Occipital lobe (tissue), 3 donors: ENCODE measurements at places on chromosomes 12 and 14. TPM values are rescaled to one million over a fixed set of nuclear protein-coding genes. Genes with fewer than 3 reads are reported as not detected.

GRCh38 chr12:64884164-64884542 is 59.7 kb downstream of the TBC1D30 start:
- DNase-seq = no peak

GRCh38 chr14:100727873-100728240 is 1.2 kb downstream of the DLK1 start:
- DNase-seq = no peak

- no peak for DNase-seq
These were observed 775.5 kb upstream of the SEL1L start for GRCh38 chr14:82309199-82309598.

GRCh38 chr12:130568041-130568440 is 148.1 kb downstream of the RIMBP2 start:
- DNase-seq = no peak

- no peak for DNase-seq
These were observed 73.1 kb upstream of the GPR68 start for GRCh38 chr14:91317381-91318308.

- peak; percentile 90 for DNase-seq
These were observed 30.9 kb upstream of the IRF2BPL start for GRCh38 chr14:77059276-77059915.

- no peak for DNase-seq
These were observed 20.9 kb upstream of the GNS start for GRCh38 chr12:64780132-64780530.

- no peak for DNase-seq
These were observed 55.4 kb downstream of the FBXO33 start for GRCh38 chr14:39376667-39377403.

DNA sequence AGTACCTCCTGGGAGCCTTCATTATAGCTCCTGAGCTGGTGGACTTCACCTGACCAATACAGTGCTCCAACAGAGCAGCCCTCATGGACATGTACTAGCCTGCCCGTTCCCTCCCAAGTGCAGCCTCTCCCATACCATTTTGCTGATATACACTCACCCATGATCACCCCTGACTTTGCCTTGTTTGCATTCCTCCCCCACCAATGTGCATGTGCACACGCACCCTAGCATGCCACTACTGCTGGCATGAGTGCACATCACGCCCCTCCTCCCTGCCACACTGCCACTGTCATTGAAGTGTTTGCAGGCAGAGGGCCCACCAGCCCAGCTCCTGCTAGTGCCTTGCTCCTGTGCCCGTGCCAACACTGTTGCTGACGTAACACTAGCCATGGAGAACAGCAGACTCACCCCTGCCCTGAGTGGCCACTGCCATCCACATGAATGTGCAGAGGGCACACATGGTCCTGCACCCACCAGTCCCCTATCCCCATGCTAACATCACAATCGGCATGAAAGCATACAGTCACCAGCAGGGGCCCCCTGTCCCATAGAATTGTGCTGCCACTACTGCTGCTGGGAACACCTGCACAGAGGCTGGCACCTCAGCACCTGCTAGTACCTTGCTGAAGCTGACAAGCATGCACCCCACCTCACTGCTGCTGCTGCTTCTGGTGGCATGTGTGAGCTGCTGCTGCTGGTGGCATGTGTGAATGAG is 110.3 kb downstream of the SINHCAF start:
- DNase-seq = no peak

The CDCA3 gene
- 3.9 TPM for total RNA-seq

The KRT8 gene
- not detected for total RNA-seq
